PC-9 (cell line): ENCODE measurements at places on chromosomes 16 and 17. TPM values are rescaled to one million over a fixed set of nuclear protein-coding genes. Genes with fewer than 3 reads are reported as not detected.
A peak's percentile ranks its signal among the peaks of the same experiment; 100 is the strongest.

- H3K4me1 ChIP-seq, result peaks cover 48% of the 10 kb centered on the region
- no peak overlapping the region for H3K27ac ChIP-seq
- no peaks in the 10 kb centered on the region for H3K36me3 ChIP-seq
- H3K4me3 ChIP-seq, result peak overlapping the region; percentile 55
These were observed 3.7 kb upstream of the SLC16A11 start for GRCh38 chr17:7047566-7047965.

Gene LRRC3C
- not detected in 2 replicates for total RNA-seq

Gene GEMIN4
- total RNA-seq, result 41.4 and 47.4 TPM in 2 replicates

DNA sequence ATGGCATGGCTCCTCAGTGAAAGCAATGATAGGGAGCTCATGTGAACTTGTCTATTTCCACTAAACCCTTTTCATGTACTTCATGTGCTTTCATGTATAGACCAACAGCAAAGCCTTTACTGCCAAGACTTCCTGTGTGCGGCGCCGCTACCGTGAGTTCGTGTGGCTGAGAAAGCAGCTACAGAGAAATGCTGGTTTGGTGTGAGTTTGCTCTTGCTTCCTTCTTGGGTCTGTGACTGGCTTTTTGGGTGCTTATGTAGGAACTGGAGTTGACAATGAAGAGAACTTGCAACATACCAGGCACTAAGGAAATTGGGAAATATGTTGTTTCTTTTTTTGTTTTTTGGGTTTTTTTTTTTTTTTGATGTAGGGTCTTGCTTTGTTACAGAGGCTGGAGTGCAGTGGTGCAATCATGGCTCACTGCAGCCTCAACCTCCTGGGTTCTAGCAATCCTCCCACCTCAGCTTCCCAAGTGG lies 5.7 kb downstream of the SNX11 start:
- H3K4me1 ChIP-seq, result peaks cover 8% of the 10 kb centered on the region
- no peaks in the 10 kb centered on the region for H3K36me3 ChIP-seq
- H3K27me3 ChIP-seq, result no peaks in the 10 kb centered on the region

GRCh38 chr16:2230376-2230775 lies 5.9 kb upstream of the DNASE1L2 start:
- peaks cover 12% of the 10 kb centered on the region for H3K4me1 ChIP-seq
- no peak for DNase-seq
- H3K27me3 ChIP-seq, result no peaks in the 10 kb centered on the region
- no peak overlapping the region for H3K4me3 ChIP-seq
- H3K27ac ChIP-seq, result no peak overlapping the region
- H3K36me3 ChIP-seq, result peaks cover 4% of the 10 kb centered on the region; the same call in 1 of the 2 replicates

Gene TBC1D3
- not detected in 2 replicates for total RNA-seq
